ENCODE measurements at places on chromosomes 2 and 18.

DNA sequence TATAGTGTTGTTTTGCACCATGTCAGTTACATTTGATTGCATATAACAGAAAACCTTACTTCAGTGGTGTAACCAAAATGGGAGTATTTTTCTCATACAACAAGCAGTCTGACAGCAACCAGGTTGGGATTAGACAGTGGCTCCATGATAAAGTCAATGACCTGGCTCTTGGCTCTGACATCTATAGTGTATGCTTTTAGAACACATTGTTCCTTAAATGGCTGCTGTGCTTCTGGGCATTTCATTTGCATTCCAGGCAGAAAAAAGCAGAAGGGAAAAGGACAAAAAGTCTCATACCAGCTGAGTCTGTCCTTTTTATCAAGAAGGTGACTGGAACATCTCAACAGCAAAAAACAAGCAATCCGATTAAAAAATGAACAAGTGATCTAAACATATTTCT, 10.2 kb downstream of the MERTK start:
- no peak for DNase-seq

- no peak for DNase-seq
Observed at GRCh38 chr18:78169174-78169864, 810.3 kb upstream of the SALL3 start.

DNA sequence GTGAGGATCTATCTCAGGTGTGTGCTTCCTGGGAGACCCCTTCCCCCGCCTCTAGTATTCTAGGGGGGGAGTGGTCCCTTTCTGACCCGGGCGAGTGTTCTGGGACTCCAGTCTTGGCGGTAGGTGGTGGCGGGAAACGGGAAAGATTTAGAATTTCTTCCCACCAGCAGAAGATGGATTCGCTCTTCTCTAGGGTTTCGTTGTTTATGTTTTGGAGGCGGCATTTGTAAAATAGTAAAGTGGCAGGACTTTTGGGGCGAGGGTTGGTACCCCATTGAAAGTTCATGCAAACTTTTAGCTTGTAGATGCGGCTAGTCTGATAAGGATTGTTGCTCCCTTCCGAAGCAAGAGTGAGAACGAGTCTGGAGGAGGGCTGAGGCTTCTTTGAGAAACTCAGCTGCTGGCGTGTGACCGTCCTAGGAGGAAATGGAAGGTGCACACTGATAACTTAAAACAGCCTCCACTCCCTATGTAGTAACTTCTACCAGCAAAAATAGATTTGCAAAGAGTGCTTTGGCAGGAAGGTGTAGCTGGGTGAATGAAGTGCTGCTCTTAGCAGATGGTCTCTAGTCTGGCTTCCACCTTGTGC, 412 bp downstream of the GPD2 start:
- peak; percentile 60 for DNase-seq

- no peak for DNase-seq
Observed at GRCh38 chr2:102724016-102724490, 37.8 kb upstream of the TMEM182 start.

DNA sequence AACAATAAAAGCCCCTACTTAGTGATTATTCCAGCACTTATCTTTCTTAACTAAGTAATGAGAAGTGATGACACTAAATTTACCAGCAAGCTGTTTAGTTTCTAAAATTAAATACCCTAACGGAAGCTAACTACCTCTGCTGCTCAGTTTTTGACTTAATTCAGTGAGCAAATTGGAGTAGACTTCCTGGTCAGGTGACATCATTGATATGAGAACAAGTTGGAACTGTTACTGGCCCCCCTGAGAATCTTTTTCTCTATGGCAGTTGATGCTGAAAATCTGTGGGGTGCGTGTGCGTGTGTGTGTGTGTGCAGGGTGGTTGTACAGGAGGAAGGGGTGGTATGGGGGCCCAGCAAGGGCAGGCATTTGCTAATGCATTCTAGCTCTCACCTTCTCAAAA, 35.5 kb upstream of the BMP10 start:
- no peak for DNase-seq

DNA sequence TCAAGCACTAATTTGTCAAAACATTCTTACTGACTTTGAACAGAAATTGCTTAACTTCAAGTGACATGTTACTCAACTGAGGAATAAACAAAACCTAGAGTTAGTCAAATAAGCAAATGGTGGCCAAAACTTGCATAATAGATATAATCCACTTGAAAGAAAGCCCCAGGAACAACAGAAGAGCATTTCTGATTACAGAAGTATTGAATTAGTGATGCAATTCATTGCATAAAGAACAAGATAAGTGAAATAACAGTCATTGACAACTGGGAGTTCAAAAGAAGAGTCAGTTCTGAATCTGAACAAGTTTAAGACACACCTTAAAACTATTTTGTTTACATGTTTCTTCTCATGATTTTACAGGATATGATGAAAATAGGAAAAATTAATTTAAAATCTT, 30.8 kb downstream of the COBLL1 start:
- no peak for DNase-seq

- no peak for DNase-seq
Observed at GRCh38 chr18:506264-506663, 5.8 kb upstream of the COLEC12 start.

- no peak for DNase-seq
Observed at GRCh38 chr2:144738749-144739148, 218.8 kb upstream of the ZEB2 start.

DNA sequence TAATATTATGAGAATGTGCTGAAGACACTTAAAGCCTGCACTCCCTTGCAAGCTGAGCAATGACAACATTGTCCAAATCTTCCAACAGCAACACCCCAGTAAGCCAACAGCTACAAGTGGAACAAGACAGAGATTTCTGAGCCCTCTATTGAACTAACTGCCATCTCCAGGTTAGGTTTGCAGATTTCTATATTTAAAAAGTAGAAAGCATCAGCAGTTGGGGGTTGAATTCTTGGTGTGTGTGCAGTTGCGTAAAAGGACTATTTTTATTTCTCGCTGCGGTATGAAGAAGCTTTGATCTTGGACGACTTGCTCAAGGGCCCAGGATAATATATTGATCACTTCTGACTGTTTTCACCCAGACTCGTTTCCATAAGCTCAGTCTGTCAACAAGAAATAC, 106.2 kb upstream of the ZFP36L2 start:
- DNase-seq, result no peak

DNA sequence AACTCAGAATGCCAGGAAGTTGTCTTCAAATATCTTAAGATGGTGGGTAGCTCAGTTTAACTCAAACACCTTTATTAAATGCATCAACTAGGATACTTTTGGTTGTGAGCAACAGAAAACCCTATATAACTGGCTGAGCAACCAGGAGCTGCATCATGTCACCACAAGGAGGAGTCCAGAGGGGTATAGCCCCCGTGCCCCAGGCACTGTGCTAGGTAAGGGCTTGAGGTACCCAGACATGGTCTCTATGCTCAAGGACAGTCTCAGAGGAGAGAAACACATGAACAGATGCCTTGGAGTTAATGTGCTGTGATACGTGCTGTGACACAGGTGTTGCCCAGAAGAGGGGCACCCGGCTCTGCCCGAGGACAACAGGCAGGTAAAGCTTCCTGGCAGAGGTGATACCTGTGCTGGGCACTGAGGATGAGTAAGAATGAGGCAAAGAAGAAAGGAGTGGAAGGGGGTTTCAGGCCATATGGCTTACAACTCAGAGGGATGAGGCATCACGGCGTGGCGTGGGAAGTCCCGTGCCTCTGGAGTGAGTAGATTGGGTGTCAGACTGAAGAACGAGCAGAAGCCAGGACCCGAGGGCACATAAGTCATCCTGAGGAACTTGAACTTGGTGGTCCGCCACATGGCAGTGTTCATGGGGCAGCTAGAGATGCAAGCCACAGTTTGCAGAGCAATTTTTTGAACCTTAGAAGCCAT, 32.0 kb upstream of the CAB39 start:
- no peak for DNase-seq
